ENCODE measurements at places on chromosomes 4 and X.

GRCh38 chrX:155028877-155029291 is 2.2 kb downstream of the FUNDC2 start:
- DNase-seq, result no peak

DNA sequence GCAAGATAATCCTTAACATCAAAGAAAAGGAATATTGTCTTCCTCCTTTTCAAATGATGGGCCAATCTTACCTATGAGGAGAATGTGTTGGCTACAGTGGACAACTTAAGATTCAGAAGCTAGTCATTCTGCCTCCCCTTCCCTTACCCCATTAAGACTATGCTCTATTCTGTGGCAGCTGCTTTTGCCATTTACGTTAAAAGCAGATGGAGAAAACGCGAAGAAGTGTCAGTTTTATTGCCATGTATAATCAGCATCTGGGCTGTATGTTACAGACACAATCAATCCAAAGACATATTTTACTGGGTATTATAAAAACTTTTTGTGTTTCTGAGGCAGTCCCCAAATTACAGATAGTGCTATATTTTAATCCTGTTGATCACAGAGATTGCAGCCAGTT is 196.1 kb upstream of the PACRGL start:
- DNase-seq, result no peak

GRCh38 chr4:17427991-17428390 is 83.9 kb downstream of the QDPR start:
- no peak for DNase-seq

- no peak for DNase-seq
These were observed 158.6 kb downstream of the TRAM1L1 start for GRCh38 chr4:116926631-116927295.

DNA sequence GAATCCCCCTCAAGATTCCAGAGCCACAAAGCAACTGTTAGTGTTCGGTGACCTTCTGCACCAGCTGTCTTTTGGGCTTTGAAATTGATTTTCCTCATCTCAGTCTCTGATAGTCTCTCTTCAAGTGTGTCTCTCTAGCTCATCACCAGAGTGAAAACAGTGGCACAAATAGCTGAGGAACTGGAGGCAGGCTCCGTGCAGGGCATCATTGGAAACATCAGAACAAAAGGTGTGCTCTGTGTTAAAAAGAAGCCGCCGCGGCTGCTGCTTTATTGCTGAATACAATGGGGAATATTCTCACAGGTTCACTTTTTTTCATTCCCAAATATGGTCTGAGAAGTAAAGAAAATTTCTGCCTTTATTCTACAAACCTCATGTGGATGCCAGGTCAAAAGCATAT is 297.5 kb downstream of the DCTD start:
- no peak for DNase-seq

DNA sequence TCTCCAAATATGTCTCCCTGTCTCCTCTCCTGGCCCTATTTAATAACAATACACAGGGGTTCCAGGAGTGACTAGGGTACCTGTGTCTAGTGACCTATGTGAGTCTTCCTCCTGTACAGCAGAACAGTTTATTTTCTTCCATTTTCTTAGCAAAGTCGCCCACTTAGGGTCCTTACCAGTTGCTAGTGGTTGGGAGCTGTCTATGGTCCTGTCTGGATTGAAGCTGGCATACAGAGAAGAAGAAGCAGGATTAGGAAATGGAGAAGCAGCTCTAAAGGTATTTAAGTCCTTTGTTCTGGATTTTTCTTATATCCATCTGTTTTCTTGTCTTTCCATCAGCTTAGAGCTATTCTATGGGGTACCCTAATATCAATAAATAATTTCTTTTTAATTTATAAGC is 587.1 kb upstream of the CPEB2 start:
- DNase-seq, result no peak

- DNase-seq, result peak; percentile 73
These were observed 169.9 kb upstream of the RBPJ start for GRCh38 chr4:26150948-26151347.

DNA sequence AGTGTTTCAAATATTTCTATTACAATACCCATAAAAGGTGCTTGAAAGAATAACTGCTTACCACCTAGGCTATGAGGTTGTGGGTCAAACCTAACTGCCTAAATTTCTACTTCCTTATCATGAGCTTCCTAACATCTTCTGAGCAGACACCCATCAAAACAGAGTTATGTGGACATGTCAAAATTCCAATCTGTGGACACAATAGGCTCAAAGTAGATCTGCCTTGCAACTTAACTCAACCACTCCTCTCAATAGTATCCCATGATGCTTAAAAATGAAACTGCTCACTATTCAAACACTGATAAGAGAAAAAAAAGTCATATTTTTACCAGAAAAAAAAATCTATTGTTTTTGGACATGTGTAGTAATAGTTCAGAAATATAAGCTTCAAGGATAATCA is 462.7 kb downstream of the INPP4B start:
- no peak for DNase-seq

DNA sequence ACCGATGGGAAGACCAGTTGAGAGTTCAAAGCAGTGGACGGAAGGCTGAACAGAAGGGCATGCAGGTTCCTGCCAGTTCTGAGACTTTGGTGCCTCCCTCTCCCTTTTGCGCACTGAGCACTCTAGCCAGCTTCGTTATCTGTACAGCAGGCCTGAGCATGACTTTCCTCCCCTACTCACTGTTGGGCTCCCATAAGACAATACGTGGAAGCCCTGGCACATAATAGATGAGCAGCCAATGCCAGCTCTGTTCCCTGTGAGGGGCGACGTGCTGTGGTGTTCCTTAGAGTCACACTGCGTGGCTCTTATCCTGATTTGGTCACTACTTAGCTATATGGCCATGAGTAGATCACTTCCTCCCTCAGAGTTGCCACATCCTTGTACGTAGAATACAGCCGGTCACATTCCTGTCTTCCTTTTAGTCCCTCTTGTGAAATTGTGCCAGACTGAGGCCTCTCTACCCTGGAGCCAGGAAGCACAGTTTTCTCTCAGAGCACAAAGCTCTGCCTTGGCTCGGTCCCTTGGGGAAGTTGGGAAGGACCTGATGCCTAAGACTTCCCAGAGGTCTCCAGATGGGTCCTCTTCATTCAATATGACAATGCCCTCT is 160.4 kb upstream of the MAMLD1 start:
- no peak for DNase-seq

DNA sequence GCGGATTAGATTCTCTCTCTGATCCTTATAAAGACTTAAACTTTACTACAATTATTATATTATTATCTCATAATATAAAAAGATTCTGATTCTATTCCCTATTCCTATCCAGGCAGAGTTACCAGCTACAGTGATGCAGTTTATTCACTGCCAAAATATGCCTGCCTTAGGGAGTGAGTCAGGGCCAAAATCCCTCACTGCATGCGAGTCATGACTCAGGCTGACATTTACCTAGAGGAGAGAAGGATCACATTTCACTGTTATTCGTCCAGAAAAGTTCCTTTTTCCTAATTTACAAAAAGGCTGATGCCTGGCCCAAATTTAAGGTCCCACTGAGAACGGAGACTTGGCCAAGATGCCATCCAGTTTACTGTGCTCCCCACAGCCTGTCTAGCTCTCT is 168.5 kb upstream of the LDB2 start:
- no peak for DNase-seq

GRCh38 chr4:19756661-19757060 is 495.0 kb upstream of the SLIT2 start:
- no peak for DNase-seq

GRCh38 chr4:89755220-89755619 is 81.7 kb downstream of the SNCA start:
- DNase-seq, result no peak

- no peak for DNase-seq
These were observed 330.4 kb upstream of the NWD2 start for GRCh38 chr4:36914106-36914505.

DNA sequence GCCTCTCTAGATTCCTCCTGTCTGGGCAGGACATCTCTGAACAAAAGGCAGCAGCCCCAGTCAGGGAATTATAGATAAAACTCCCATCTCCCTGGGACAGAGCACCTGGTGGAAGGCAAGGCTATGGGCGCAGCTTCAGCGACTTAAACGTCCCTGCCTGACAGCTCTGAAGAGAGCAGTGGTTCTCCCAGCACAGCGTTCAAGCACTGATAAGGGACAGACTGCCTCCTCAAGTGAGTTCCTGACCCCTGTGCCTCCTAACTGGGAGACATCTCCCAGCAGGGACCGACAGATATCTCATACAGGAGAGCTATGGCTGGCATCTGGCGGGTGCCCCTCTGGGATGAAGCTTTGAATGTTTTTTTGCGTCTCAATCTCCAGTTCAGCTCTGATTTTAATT is 262.2 kb downstream of the PARM1 start:
- DNase-seq, result no peak

DNA sequence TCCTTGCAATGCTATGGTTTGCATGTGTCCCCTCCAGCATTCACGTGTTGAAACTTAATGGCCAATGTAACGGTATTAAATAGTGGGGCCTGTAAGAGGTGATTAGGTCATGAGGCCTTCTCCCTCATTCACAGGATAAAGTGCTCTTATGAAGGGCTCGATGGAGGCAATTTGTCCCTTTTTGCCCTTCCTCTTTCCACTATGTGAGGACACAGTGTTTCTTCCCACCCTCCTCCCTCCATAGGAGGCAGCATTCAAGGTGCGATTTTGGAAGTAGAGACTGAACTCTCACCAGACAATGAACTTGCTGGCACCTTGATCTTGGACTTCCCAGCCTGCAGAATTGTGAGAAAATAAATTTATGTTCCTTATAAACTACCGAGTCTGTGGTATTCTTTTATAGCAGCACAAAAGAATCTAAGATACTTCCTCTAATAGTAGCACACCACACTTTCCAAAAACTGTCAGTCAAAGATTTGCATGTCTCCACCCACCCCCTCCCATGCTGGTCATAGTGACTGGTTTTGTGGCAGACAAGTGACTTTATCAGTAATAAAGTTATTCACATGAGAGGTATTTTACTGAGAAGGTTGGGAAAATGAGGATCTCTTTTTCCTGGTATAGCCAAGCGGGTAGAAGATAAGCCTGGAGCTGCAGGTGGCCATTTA is 113.5 kb upstream of the TTC29 start:
- no peak for DNase-seq

- DNase-seq, result no peak
These were observed 36.4 kb upstream of the PLAC1 start for GRCh38 chrX:134694333-134695322.

Data from activated CD8-positive, alpha-beta memory T cell treated with anti-CD3 and anti-CD28 coated beads, Interleukin-2, amount 50 U/mL, for 48 hours (primary cell).